Hepatocyte (in vitro differentiated cells): ENCODE measurements at places on chromosomes 12 and 14.
A peak's percentile ranks its signal among the peaks of the same experiment; 100 is the strongest.

GRCh38 chr14:80055226-80055625 is 156.1 kb downstream of the DIO2 start:
- DNase-seq, result no peak

GRCh38 chr12:85057370-85057963 is 21.3 kb downstream of the LRRIQ1 start:
- DNase-seq, result peak; percentile 69

DNA sequence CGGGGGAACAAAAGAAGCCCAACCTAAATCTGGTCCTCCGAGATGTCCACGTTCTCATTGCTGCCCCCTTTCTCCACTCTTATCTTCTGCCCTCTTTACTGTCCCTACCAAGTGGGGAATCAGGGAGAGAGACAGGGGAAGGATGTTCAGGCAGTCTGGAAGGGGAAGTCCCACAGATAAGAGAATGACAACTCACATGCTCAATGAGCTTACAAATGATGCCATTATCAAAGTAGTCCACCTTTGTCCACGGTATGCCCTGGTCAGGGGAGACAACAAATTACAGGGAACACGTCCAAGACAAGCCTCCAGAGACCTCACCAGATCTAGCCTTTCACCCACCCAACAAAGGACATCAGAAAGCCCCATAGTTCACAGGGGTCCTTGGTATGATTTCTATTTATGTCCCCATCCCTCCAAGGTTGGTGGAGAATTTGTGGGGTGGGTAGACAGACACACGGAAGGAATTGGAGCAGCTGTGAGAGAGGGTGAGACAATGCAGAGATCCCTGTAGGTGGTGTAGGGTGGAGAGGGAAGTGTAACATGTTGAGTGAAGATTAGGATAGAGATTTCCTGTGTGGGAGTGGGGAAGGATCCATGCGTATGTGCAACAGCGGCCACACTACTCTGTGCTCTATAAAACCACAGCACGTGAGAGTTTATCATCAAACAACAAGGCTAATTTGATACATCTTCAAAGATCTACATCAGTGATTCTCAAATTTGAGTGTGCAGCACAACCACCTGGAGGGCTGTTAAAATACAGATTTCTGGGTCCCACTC is 10.7 kb downstream of the MYO1A start:
- no peak for DNase-seq

GRCh38 chr14:38394767-38395166 is 138.9 kb upstream of the CLEC14A start:
- DNase-seq, result no peak

- peak; percentile 66 for DNase-seq
Observed at GRCh38 chr12:93441081-93441616, 598 bp downstream of the UBE2N start.

- no peak for DNase-seq
Observed at GRCh38 chr14:74244115-74244514, 4.9 kb downstream of the VSX2 start.

DNA sequence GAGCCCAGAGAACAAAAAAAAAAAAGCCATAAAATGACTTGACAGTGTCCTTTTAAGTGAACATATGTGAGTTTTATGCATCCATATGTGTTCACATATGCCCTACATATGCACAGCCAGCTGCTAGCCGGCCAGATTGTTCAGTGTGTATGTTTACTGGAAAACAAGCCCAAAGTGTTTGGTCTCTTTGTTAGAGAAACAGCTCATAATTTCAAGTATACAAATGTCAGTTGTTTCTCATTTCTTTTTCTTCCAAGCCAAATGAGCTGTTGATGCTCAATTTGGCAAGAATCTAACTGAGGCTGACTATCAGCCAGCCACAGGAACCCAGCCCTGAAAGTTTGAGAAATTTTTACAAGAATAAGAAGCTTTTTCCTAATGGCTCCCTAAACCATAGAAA is 60.8 kb upstream of the TSPAN8 start:
- peak; percentile 48 for DNase-seq

GRCh38 chr12:104360157-104360556 is 56.6 kb downstream of the EID3 start:
- no peak for DNase-seq

DNA sequence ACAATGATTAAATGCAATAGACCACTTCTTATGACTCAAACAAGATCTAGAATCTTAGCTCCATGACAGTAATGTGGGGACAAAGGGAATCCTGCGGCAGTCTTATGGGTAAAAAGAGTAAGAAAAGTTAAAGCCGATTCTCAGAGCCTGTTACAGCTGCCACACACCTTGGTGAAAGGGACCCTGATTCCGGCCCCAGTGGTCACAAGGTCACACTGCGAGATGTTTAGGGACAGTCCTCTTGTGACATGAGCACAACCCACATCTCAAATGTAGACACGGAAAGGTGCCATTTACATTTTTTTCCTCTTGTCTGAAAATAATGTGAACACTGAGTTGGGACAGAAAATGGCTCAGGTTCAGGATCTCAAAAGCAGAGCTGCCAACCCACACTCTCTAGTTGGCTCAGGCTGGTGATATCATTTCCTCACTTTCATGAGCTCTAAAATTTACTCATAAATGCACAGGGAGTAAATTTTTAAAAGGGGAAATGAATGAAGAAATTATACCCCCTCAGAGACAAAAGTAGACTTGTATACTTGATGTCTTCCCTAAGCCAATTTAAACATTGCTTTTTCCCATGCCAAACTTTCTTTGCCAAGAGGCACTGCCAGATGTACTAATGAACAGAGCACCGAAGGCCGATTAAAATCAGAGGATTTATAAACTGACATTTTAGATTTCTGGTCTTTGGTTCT is 113.1 kb upstream of the OVCH1 start:
- DNase-seq, result no peak

GRCh38 chr12:39173726-39174125 is 268.3 kb upstream of the CPNE8 start:
- DNase-seq, result no peak

DNA sequence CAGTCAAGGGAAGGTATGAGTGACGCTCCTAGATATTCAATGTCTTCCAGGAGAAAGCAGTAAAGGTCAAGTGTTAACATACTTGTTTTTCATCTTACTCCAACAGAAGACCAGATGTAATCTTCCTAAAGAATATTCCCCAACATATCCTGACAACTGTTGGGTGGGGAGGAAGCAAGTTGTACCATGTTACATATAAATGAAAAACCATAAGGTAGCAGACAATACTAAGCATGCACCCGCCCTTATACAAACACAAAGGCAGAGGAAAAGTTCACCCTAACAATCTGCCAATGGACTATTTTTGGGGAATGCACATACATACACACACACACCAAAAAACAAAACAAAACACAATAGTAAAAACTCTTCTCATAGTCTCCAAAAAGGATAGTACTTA is 90.2 kb upstream of the FERMT2 start:
- no peak for DNase-seq

- DNase-seq, result no peak
Observed at GRCh38 chr14:49950275-49951228, 57.7 kb downstream of the ARF6 start.

GRCh38 chr14:96625426-96625985 is 123.3 kb downstream of the PAPOLA start:
- DNase-seq, result no peak

DNA sequence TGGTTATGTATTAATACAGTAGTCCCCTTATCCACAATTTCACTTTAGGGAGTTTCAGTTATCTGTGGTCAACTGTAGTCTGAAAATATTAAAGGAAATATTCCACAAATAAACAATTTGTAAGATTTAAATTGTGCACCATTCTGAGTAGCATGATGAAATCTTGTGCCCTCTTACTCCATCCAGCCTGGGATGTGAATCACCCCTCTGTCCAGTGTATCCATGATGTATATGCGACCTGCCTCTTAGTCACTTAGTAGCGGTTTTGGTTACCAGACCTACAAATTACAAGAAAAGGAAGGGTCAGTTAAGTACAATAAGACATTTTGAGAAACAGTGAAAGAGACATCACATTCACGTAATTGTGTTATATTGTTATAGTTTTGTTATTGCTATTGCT is 39.9 kb upstream of the MDGA2 start:
- no peak for DNase-seq

GRCh38 chr12:23674064-23674463 is 275.4 kb downstream of the SOX5 start:
- DNase-seq, result no peak

- DNase-seq, result no peak
Observed at GRCh38 chr12:62720025-62720424, 214.9 kb downstream of the PPM1H start.

DNA sequence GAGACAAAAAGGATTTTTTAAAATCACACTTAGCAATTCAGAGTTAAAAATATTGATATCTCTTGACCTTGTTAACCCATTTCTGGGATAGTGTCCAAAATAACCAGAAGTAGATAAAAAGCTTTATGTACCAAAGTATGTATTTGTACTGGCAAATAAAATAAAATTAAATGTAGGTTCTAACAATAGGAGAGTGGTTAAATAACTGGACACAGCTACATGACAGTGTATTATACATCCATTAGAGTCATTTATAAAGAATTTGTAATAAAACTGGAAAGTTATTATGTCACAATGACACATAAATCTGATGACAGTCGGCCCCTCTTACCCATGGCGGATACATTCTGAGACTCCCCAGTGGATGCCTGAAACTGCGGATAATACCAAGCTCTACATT is 34.0 kb downstream of the BMAL2 start:
- DNase-seq, result no peak

GRCh38 chr14:72774141-72774540 is 119.8 kb downstream of the DPF3 start:
- no peak for DNase-seq

DNA sequence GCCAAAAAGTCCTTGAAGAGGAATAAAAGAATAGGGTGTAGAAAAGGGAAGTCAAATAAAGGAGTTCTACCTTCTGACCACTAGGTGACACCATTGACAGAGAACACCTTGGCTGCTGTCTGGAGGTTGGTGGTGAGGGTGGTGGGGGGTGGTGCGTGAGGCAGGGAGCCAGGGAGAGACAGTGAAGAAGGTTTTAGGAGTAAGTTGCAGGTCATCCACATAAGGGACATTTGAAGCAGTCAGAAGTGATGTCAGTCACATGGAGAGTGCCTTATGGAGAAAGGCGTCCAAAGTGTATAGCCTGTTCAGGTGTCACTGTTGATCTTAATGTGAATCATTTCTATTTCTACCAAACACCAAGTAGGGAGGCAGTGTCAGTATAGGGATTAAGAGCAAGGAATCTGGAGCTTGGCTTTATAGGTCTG is 279.3 kb upstream of the DDHD1 start:
- DNase-seq, result peak; percentile 59

DNA sequence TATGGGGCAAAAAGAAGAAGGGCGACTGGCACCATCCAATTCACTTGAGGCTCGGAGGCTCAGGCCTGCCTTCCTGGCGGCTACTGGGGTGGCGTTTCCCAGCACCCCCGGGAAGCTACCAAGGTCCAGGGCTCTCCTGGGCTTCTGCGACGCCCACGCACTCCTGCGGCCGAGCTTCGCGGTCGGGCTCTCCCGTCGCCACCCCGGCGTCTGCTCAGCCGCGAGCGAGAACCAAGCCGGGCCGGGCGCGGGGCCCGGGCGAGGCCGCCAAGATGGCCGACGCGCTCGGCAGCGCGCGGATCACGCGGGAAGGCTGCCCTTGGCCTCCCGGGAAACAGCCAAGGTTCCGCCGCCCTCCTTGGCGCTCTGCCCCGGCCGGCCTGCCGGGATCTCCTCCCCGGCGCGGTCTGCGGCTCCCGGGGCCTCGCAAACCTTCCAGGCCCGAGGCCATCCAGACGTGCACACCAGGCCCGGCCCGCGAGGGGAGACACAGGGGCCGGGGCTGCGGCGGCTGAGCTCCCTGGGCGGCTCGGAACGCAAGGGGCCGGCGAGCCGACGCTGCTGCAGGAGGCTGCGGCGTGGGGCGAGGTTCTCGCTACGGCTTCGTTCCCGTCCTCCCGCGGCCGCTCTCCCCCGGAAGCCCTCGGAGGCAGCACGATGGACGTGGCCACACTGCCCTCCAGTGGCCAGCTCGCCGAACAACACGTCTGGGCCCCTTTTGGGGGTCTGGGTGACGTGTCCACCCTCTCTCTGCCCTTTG is 23.5 kb upstream of the ZFP36L1 start:
- DNase-seq, result peak; percentile 96

DNA sequence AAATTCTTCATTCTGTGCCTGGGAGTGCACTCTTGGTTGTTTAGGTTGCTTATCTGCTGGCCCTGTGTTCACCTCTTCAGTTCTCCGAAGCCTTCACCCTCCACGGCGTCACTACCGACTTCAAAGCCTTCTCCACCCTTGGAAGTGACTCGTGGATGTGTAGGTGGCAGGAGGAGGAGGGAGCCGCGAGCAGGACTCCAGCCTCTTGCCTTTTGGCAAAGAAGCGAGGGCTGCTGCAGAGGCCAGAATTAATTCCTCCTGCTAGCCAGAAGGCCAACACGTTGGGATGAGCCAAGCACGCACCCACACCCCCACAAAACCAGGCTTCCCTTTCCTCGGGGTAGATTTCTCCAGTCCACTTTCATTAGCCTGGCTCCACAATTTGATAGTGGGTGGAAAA is 86.5 kb downstream of the TBX5 start:
- no peak for DNase-seq

- no peak for DNase-seq
Observed at GRCh38 chr12:20628226-20628787, 66.8 kb upstream of the SLCO1C1 start.

DNA sequence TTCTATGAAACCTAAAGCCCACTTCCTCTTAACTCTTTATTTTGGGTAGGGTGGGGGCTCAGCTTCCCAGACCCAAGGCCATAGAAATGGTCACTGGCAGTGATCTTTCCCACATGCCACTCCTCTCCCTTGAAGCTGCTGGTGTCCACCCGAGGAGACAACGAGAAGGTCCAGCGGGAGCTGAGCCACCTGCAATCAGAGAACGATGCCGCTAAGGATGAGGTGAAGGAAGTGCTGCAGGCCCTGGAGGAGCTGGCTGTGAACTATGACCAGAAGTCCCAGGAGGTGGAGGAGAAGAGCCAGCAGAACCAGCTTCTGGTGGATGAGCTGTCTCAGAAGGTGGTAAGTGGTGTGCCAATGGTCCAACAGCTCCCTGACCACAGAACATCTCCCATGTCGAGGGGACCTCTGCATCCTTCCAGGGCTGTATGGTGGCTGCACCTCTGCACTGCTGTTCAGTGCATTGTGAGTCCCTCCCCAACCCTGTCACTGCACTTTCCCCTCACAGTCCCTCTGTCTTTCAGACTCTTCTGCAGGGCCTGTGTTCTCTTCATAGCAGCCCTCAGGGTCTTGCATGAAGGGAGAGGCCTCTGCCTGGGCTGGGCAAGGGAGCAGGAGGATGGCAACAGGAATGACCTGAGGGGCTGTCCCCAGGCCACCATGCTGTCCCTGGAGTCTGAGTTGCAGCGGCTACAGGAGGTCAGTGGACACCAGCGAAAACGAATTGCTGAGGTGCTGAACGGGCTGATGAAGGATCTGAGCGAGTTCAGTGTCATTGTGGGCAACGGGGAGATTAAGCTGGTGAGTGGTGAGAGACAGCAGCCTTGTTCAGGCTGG is 18.8 kb upstream of the PIP4K2C start:
- DNase-seq, result no peak
